ENCODE measurements at places on chromosomes 5 and 9.

- DNase-seq = no peak
These were observed 8.2 kb downstream of the TLX3 start for GRCh38 chr5:171317230-171317629.

DNA sequence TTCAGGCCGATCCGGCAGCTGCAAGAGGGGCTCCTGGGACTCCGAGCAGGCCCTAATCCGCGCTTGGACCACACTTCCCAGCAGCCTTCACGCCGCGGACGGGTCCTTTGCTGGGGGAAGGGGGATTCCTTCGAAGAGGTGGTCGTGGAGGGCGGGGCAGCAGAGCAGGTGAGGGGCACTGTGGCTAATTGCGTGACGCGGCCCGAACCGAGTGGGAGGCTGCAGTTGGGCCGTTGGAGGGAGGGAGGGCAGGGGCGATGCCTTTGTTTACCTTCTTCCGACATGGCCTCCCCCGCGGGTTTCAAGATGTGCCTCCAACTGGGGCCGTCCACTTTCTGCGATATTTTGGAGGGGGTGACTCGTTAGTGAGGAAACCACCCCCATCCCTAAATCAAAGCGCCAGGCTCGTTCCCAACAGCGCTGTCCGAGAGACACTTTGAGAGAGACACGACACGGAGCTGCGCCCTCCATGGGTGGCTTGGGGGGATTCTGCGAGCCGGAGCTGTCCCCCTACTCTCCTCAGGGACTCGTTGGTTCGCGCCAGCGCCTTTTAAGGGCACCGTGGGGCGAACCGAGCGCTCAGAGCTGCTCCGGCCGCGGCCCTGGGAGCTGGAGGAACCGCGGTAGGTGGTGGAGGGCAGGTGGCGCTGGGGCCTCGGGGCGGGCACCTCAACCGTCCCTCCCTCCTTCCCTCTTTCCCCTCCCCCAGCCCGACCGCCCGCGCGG lies at the start of gene FAM53C:
TSS of gene FAM53C (plus strand) at position 582 of the 726 bp plus-strand sequence. CDS start 3,070 bp downstream, outside the sequence.
- peak; percentile 58 for DNase-seq

GRCh38 chr5:14829396-14829795 lies 42.2 kb downstream of the ANKH start:
- no peak for DNase-seq

- no peak for DNase-seq
These were observed 21.0 kb upstream of the NSMF start for GRCh38 chr9:137479892-137480685.

DNA sequence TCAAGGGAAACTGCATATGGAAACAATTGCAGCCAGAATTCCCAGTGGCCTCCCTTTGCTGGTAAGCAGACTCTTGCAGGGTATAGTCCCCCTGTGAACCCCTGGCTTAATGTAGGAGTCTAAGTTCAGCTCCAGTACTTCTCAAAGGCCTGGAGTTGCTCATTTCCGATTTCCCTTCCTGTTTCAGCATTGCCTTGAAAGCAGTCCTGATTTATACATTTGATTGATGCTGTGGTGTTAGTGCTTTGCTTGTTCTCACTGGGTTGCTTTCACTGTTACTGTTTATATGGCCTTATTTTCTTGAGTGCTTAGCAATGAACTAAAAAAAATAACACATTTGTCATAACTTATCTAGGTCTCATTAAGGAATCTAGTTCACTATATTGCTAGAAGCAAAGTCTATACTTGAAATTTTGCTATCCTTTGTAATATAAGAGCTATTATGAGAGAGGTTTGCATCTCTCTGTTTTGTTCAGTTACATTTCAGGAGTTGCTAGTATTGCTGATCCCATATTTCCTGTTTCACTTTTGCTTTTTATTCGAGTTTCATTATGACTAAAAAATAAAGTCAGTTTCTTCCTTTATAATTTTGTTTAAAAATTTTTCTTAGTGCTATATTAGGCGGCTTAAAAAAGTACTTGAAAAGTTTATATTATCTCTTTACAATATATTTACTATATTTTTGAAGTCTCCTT lies 122.4 kb upstream of the NMUR2 start:
- DNase-seq = no peak

- no peak for DNase-seq
These were observed 913.2 kb upstream of the TYRP1 start for GRCh38 chr9:11779971-11780370.

DNA sequence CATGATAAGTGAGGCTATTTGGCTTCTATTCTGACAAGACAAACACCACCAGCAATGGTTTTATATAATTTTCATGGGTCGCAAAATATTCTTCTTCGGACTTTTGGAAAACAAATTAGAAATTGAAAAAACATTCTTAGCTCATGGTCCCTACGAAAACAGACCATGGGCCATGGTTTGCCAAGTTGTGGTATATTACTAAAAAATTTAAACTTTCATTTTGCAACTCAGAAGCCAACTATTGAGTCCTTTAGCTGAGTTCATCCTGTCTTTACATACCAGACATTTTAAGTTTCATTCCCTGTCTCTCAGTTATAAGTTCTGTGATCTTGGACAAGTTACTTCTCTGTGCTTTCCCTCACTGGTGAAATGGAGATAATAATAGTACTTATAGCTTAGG lies 198.1 kb downstream of the CSNK1G3 start:
- DNase-seq = no peak

DNA sequence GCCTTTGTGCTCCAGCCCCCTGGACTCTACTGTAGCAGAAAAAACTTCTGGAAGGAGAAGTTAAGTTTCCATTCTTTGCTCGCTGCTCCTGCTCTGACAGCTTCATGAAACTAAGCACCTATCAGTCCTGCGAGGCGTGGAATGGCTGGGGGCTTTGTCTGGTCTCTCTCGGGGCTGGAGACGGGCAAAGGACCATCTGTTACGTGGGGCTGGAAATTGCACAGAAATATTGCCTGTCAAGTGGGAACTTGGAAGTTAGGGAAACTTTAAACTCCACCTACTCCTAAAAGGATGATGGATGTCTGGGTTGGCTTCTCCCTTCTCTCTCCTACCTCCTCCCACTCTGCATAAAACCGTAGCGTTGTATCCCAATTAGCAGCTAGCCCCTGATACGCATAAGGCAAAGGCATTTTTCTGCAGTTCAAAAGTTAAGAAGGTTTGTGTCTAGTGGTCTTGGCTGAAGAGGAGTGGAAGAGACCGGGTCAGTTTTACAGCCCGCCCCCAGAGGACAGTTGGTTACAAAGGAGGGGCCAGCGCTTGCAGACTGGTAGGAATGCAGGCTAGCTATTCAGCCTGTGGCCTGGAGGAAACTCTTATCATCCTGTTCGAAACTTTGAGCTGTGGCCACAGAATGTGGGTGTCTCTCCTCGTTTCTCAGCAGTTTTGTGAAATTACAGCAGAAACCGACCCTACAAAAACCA lies 1.3 kb downstream of the FBXL7 start:
- DNase-seq = no peak

- no peak for DNase-seq
These were observed 541.4 kb upstream of the ZNF462 start for GRCh38 chr9:106321394-106322180.

DNA sequence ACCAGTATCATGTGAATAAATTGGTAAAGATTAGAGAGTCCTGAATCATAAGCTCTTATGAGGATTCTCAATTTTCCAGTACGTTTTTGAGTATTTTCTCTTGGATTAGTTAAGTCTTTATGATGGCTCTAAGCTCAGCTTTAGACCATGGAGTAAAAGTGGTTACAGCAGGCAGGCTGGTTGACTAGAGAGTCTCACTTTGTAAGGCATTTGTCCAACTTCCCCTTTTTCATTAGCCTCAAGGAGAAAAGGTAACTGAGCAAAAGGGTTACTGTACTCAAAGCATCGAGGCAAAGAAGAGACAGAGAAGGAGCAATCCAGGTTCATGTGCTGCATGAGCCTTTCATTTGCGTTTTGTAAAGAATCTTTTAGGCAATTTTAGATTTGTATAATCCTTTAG lies 8.5 kb downstream of the NOP16 start:
- DNase-seq = no peak

Measured in esophagus squamous epithelium (tissue), 5 donors.